ENCODE measurements at places on chromosomes 16 and 17. TPM values are rescaled to one million over a fixed set of nuclear protein-coding genes. Genes with fewer than 3 reads are reported as not detected.

Gene GNG13
- total RNA-seq: not detected

Gene PPM1E
- under 0.01 TPM for total RNA-seq

Gene PIK3R5
- total RNA-seq: not detected

Gene NPIPB5
- 49.9 TPM for total RNA-seq
